ENCODE measurements at places on chromosomes 16 and 17.
A peak's percentile ranks its signal among the peaks of the same experiment; 100 is the strongest.

GRCh38 chr17:9456330-9456729 is 119.3 kb downstream of the STX8 start:
- DNase-seq, result no peak

DNA sequence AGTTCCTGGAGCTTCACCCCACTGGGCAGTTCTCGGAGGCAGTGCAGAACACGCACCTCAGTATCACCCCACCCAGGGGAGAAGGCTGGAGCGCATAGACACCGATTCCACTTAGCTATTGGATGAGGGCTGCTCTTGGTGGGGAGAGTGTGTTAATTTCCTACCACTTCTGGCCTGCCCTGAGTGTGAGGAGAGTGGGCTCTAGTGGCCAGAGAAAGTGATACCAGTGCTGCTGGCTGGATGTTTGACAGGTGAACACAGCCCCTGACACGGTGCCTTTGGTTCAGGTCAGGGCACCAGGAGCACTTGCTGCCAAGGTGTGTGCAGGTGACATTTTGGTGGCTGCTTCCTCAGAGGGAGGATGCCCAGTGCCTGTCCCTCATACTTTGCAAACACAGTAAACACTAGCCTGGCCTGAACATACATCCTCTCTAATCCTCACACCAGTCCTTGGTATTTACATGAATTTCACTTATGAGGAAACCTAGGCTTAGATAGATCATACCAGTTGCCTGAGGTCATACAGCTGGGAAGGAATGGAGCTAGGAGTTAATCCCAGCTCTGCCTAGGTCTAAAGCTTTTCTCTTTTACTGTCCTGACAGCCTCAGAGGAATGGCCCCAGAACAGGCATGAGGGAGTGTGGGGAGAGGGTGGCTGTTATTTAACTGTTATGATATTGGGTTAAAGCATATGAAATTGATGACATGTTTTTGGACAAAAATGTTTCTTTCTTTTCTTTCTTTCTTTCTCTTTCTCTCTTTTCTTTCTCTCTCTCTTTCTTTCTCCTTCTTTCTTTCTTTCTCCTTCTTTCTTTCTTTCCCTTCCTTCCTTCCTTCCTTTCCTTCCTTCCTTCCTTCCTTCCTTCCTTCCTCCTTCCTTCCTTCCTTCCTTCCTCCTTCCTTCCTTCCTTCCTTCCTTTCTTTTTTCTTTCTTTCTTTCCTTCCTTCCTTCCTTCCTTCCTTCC is 21.0 kb upstream of the ITGAX start:
- peak; percentile 62 for DNase-seq

- no peak for DNase-seq
Measured at GRCh38 chr17:382644-383533, 30.3 kb upstream of the RPH3AL start.

DNA sequence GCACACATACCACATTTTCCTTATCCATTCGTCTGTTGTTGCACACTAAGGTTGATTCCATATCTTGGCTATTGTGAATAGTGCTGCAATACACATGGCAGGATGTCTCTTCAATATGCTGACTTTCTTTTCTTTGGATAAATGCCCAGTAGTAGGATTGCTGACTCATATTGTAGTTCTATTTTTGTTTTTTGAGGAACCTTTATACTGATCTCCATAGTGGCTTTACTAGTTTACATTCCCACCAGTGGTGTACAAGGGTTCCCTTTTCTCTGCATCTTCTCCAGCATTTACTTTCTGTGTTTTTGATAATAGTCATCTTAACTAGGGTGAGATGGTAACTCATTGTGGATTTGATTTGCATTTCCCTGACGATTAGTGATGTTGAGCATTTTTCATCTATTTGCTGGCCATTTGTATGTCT is 118.1 kb downstream of the STXBP4 start:
- no peak for DNase-seq

DNA sequence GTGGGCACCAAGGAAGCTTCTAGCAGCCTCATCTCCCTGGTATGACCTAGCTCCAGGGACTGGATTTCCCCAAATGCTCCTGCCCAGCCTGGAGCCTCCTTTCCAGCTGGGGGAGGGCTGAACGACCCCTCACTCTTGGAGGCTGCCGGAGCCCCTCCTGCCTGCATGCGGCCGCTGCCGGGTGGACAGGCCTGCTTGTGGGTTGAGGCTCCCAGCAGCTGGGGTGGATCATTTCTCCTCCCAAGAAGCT is 213.6 kb downstream of the SEC14L1 start:
- no peak for DNase-seq

GRCh38 chr17:59361916-59362810 is 30.7 kb downstream of the YPEL2 start:
- DNase-seq, result no peak

DNA sequence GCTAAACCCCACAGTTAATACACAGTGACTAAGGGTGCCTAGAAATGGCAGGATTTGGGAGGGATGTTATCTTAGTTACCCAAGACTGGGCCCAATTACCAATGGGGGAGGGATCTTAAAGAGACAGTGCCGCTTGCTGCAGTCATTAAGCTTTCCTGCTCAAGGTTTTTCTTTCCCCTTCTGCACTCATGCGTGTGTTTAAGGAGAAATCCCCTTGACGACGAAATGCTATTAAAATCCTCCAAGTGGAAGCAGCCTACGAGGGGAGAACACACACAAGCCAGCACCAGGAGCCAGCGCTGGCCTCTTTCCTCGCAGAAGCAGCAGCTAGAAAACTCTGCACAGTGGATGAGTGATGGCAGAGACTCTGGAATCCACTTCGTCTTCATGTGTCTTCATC is 22.0 kb downstream of the SALL1 start:
- no peak for DNase-seq

- peak; percentile 50 for DNase-seq
Measured at GRCh38 chr17:27294689-27295630, 1.0 kb downstream of the WSB1 start.

GRCh38 chr16:25066426-25066746 is 45.2 kb upstream of the LCMT1 start:
- DNase-seq, result no peak

DNA sequence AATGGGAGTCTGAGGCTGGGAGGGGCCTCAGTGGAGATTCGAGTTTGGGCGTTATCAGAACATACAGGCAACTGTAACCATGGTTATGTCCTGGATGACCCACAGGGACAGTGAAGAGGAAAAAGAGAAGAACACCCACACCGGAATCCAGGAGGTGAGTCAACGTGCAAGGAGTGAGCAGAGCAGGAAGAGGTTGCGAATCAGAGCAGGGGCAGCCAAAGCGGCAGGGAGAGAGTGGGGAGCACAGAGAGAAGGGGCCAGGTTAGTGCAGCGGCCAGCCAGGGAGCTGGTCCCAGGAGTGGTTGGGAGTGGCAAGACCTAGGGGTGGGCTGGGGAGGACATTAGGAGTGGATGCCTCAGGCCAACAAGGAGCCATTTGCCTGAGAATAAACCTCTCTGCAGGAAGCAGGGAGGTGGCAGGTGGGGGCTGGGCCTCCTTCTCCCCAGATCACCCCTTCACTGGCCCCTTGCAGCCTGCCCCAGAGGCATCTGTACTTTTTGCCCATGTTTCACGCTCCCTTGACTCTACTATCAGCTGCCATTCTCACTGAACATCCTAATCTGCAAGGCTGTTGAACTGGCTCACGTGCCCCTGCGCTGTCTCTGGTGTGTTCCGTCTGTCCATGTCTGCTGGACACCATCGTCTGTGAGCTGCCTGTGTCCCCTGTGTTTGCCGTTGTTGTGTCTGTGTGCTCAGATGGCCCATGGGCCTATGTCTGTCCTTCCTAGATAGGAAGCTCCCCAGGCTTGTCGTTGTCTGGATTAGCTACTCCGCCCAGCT is 5.1 kb downstream of the KRT13 start:
- peak; percentile 46 for DNase-seq

DNA sequence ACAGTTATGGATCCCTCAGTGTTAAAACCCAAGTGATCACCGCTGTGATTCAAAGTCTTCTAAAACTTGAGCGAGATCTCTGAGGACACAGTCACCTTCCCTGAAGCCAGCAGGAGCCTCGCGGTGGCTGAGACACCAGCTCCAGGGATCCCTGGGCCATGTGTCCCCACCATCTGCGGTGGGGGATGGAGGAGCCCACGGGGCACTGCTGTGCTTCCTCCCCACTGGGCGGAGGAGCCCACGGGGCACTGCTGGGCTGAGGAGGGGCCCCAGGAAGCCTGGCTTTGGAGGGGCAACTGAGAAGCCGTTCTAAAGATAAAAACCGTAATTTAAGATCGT is 65.7 kb upstream of the METRNL start:
- no peak for DNase-seq

DNA sequence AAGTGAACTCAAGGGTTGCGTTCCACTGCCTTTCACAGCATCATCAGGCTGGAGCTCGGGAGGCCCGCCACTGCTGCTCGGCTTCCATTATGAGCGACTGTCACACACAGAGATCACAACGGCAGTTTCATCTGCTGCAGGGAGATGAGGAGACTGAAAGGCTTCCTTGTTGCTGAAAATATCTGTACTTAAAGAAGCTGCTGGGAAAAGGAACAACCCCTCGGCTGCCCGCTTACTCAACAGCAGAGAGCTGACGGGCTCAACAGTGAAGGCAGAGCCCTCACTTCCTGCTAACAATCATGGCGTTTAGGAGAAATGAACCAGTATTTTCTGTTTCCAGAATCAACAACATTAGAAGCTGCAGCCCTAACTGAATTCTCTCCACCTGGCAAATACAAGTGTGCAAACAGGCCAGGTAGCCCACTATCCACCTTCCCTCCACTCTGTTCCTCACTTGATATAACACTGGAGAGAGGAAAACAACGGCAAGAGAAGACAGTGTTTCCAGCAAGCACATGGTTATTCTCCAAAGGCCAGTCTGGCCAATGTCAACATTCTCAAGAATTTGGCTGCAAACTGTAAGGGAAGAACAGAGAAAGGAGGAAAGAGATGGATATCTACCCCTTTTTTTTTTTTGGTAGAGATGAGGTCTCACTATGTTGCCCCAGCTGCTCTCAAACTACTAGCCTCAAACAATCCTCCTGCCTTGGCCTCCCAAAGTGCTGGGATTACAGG is 33.7 kb downstream of the MBTPS1 start:
- no peak for DNase-seq

GRCh38 chr17:12395733-12396354 is 269.8 kb upstream of the MYOCD start:
- DNase-seq, result no peak
